ENCODE measurements at places on chromosomes 7 and 10.
A peak's percentile ranks its signal among the peaks of the same experiment; 100 is the strongest.

- DNase-seq = no peak
Measured at GRCh38 chr7:77430927-77431326, 14.8 kb upstream of the GSAP start.

DNA sequence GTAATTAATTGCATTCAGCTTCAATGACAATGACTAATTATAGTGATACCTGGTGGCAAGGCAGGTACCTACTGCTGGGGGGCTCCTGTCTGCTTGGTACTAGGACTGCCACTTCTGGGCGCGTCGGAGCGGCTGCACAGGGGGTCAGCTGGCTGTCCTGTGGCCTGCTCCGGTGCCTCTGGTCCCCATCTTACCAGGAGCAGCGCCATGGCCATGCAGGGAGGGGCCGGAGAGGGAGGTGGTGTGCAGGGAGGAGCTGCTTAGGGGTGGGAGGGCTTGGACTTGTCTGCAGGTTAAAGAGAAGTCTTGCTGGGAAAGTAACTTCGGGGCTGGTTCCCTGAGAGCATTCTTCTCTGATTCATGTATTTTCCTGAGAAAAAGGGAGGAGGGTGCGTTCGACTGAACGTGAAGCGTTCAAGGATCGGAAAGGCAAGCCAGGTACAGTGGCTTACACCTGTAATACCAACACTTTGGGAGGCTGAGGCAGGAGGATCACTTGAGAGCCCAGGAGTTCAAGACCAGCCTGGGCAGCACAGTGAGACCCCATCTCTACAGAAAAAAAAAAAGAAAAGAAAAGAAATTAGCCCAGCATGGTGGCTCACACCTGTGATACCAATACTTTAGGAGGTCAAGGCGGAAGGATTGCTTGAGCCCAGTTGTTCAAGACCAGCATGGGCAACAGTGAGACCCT lies 15.4 kb downstream of the CUX1 start:
- no peak for DNase-seq

- no peak for DNase-seq
Measured at GRCh38 chr7:128112018-128112780, 81.0 kb upstream of the LRRC4 start.

- no peak for DNase-seq
Measured at GRCh38 chr7:105990141-105990540, 27.1 kb downstream of the CDHR3 start.

DNA sequence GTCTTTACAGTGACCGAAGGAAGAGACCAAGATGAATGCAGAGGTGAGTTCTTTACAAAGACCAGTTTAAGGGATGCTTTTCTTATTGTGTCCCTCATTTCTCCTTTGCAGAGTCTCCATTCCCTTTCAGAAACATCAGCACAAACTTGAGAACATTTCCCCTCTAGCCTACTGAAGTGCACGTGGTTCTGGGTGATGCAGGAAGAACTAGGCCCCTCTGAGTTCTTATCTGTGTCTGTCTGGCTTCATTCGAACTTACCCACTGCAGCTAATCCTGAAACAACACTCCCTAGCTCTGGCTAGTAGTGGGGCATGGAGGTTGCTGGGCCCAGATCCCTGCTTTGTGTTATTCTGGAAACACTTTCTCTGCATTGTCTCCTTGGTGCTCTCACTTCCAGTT lies 12.6 kb downstream of the BLVRA start:
- DNase-seq = no peak

DNA sequence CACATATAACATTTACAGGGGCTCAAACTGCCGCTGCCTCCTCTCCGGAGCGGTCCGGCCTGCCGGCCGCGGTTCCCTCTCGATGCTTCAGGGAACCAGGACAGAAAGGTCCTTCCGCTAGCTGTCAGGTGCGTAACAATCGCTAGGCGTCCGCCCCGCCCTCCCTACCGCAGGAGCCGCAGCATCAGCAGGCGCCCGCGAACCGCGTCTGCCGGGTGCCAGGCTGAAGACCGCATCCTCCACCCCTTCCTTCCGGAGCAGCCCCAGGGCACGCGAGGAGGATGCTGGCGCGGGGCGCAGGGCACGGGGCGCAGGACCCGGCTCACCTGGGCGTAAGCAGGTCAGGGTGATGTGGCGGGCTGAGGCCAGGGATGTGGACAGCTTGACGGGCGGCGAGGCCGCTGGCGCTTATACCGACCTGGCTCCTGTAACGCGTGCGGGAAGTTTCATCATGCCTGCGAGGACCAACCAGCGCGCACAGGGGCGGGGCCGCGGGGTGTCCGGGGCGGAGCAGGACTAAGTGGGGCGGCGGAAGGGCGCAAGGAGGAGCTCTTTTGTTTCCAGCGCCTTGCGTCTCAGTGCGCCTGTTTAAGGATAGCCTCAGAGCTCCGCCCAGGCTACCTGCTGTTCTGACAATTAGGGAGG lies at the start of gene ASNS:
Gene ASNS (minus strand): TSS at position 384 of the 645 bp plus-strand sequence. CDS start 3,252 bp downstream, outside the sequence.
- DNase-seq = peak; percentile 96

DNA sequence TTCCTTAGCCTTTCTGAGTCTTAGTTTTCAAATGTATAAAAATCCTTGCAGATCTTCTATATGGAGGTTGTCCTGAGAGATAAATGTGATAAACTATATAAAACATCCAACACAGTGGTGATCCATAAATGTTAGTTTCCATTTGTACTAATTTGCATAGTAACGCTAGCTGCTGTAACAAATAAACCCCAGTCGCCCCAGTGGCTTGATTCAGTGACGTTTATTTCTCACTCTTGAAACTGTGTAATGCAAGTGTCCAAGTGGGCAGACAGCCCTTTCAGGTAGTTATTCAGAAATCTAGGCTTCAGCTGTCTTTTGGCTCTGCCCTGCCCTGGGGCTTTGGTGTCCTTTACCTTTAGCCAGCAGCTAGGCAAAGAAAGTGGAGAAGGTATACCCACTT lies 106.3 kb downstream of the VTI1A start:
- DNase-seq = no peak

- no peak for DNase-seq
Measured at GRCh38 chr7:140494867-140495266, 15.6 kb upstream of the MKRN1 start.

- DNase-seq = peak; percentile 74
Measured at GRCh38 chr7:66183700-66184099, 21.4 kb upstream of the TPST1 start.

DNA sequence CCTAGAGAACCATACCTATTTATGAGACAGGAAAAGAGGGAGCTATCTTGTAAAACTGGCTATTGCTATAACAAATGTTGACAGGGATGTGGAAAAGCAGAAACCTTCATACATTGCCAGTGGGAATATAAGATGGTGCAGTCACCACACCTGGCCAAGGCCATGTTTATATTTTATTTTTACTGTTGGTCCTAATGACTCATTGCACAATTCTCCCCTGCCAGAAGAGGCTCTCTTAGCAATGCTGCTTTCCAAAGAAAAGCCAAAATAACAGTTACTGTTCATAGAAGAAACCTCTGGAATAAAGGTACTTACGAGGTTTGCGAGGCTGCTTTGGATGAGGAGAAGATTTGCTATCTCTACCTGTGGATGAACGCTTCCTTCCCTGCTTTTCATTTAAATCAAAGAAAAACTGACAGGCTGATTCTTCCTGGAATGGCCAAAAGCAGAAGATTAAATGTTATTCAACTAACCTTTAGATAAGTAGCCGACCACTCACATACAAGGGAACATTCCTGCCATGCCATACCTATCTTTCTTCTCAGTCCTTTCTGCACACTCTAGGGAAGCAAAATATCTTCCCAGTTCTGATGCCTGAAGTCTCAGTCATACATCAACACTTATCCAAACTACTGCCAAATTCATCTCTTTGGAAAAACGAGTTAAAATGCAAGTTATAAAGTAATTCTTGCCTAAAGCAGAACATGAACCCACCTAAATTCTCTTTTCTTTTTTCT lies 16.3 kb upstream of the CHUK start:
- no peak for DNase-seq

DNA sequence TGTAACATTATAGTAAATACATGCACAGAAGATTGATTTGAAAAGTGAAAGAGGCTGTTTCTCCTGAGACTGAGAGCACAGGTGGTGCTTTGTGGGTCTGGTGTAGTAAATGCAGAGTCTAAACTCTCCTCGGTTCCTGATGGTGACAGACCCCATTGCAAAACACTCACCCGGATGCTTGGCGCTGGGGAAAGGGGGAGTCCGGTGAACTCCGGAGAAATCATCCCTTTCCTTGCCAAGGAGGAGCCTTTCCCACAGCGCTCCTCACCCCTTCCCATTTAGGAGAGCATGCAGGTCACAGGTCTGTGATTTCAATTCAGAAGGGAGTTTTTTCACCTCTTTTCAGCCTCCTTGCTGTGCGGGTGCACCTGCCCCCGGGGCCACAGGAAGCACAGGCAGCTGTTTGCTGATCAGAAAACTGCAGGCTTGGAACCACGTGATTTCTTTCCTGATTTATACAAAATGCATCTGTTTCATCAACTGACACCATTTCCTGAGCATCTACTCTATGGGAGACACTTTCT lies 75.6 kb upstream of the LYZL2 start:
- no peak for DNase-seq

GRCh38 chr10:73552819-73553715 lies 38.1 kb downstream of the USP54 start:
- DNase-seq = no peak

GRCh38 chr10:29730458-29730857 lies 95.7 kb upstream of the SVIL start:
- no peak for DNase-seq

DNA sequence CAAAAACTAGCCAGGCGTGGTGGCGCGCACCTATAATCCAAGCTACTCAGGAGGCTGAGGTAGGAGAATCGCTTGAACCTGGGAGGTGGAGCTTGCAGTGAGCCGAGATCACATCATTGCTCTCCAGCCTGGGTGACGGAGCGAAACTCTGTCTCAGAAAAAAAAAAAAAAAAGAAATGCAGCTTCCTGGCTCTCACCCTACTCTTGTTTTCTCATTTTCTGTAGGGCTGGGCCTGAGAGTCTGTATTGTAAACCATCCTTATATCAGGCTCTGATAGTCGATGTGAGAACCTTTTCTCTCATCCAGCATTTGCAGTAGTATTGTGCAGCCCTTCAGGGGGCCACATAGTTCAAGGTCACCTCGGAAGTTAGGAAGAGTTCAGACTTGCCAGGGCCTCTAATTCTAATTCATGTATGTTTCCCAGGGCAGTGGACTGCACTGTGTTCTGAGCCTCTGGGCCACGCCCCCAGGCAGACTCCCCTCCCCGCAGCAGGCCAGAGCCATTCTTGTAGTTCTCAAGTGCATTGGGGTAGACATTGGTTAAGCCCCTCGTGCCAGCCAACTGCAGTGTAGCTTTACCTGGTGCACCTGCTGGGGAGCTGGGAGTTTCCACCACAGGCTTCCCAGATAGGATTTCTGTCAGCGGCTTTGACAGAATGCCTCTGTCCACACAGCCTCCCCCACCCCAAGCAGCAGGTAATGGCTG lies 38.3 kb upstream of the PDCD4 start:
- DNase-seq = no peak

GRCh38 chr10:100847440-100847839 lies 65.3 kb upstream of the SLF2 start:
- peak; percentile 8 for DNase-seq

GRCh38 chr7:107833684-107834106 lies 30.7 kb upstream of the SLC26A3 start:
- DNase-seq = no peak

DNA sequence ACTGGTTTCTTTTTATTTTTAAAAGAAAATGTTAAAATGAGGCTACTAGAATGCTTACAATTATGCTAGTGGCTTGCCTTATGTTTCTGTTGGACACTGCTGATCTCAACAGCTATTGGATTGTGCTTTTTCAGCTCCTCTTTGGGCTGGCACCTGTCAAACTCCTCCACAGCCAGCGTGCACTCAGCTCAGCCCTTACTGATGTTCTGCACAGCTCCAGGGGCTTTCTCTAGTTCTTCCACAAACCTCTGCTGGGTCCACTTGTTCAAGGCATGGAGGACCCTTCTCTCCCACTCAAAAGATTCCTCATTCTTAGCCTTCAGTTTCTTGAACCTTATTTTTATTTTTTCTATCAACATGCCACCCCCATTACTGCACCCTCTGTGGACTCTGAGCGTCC lies 96.0 kb downstream of the VIPR2 start:
- DNase-seq = no peak

- no peak for DNase-seq
Measured at GRCh38 chr7:24956021-24956420, 24.0 kb downstream of the OSBPL3 start.

DNA sequence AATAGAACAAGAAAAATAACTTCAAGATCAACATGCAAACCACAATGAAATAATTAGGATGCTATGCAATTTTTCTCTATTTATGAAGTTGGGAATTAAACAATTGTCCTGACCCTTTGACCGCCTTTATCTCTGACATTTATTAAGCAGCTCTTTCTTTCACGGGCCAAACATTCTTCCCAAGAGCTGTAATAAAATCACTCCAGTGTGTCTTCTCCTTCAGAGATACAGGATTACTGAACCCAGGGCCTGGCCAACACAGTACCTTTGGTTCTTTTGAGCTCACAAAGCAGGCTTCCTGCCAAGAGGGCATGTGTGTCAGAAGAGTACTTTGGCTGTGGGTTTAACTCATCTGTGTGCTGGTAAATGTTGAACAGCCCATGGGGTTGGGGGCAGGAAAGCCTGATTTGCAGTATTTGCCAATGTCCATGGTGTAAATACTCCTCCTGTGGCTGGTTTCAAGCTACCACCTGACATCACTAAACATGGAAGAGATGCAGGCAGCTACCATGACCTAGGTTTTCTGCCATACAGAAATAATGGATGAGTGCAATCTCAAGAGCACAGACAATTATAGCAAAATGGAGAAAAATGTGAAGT lies 121.7 kb downstream of the FANK1 start:
- peak; percentile 35 for DNase-seq

DNA sequence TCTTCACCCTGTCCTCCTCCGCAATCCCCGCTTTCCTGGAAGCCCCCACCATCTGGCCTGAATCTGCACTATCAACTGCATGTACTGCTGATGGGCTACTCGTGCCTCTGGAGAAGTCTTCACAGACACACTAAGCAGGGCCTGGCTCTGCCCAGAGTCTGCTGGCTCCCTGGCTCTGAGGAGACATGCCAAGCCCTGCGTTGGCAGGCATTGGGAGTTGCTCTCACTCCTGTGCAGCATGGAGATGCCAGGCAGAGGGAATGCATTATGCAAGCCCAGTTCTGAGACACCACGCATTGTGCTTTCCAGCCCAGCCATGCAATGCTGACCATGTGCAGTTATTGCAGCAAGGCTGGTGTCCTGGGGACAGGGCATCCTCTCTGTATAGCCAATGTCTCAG lies 314.6 kb downstream of the CXCL12 start:
- no peak for DNase-seq

DNA sequence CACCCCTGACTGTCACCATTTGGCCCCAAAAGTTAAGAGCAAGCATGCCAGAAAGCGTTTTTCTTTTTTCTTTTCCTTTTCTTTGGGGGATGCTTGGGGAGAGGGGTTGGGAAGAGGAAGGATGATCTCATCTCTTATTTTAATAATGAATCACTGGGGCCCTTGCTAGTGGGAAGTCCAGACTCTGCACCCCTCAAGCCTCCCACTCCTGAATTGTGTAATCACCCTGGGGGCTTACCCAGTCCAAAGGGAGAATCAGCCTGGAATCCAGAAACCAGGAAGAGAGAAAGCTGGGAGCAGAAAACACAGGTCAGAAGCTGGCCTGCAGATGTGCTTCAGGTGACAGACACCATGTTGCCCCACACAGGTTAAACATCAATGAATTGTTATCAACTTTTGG lies 14.7 kb upstream of the HABP2 start:
- no peak for DNase-seq

GRCh38 chr7:92641921-92642511 lies 51.8 kb upstream of the FAM133B start:
- peak; percentile 65 for DNase-seq

GRCh38 chr10:98369801-98370200 lies 45.2 kb downstream of the PYROXD2 start:
- no peak for DNase-seq
